Activated T-cell treated with anti-CD3 and anti-CD28 coated beads, Interleukin-2, amount 50 U/mL, for 48 hours (primary cell): ENCODE measurements at places on chromosomes 13 and 19.

- no peak for DNase-seq
These were observed 1.4 kb downstream of the NKPD1 start for GRCh38 chr19:45159210-45159970.

GRCh38 chr19:28130066-28130511 lies 1082.9 kb downstream of the UQCRFS1 start:
- no peak for DNase-seq

- no peak for DNase-seq
These were observed 24.1 kb upstream of the CASP14 start for GRCh38 chr19:15025217-15025616.

GRCh38 chr19:41575998-41576397 lies at the start of gene CEACAM21:
TSS of gene CEACAM21 (plus strand) at chr19:41576166. CDS start at chr19:41576275, 109 bp downstream.
- peak; percentile 58 for DNase-seq

GRCh38 chr19:47730521-47730889 lies 14.8 kb upstream of the NOP53 start:
- DNase-seq: no peak

GRCh38 chr19:3618144-3618810 lies 8.3 kb downstream of the CACTIN start:
- DNase-seq: peak; percentile 78

- DNase-seq: peak; percentile 3
These were observed at the start of gene SPACA6 for GRCh38 chr19:51693260-51693659. TSS of gene SPACA6 (plus strand) at chr19:51693330. CDS start at chr19:51693527, 197 bp downstream.

- DNase-seq: no peak
These were observed 54.1 kb downstream of the ABCC4 start for GRCh38 chr13:95247171-95247570.

DNA sequence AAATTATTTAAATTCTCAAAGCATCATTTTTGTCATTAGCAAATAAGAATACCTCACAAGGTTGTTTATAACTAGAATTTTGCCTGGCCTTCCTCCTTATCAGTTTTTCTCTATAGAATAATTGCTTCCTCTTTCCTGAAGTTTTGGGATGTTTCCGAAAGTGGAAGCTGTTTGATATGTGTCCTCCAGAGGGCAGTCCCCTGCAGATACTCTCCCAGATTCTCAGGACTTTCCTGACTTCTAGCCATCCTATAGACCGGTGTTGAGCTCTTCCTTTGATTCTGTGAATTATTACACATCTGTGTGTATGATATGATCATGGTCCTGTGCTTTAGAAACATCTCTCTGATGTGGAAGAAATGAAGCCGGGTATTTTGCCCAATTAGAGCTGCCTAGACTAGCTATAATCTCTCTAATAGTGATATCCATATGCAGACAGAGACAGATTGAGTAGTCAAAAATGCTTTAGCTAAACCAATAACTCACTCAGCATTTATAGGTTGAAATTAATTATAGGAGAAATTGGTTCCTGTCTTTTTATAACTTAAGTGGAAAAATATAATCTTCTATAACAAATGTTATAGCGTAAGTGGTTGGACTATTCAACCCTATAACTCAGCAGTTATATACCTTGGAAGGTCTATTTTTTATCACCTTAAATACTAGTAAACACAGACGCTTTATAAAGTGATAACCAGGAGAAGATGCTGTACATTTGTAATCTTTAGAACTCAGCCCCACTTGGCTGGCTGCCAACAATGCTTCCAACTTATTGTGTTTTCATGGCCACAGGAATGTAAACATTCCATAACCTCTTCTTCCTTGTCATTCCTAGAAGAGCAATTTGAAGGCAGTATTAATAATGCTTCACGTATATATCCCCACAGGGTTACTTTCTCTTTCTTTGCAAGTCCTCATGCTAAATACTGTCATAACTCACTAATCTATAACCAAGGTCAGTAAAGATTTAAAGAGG lies 201.0 kb upstream of the RXFP2 start:
- DNase-seq: no peak

DNA sequence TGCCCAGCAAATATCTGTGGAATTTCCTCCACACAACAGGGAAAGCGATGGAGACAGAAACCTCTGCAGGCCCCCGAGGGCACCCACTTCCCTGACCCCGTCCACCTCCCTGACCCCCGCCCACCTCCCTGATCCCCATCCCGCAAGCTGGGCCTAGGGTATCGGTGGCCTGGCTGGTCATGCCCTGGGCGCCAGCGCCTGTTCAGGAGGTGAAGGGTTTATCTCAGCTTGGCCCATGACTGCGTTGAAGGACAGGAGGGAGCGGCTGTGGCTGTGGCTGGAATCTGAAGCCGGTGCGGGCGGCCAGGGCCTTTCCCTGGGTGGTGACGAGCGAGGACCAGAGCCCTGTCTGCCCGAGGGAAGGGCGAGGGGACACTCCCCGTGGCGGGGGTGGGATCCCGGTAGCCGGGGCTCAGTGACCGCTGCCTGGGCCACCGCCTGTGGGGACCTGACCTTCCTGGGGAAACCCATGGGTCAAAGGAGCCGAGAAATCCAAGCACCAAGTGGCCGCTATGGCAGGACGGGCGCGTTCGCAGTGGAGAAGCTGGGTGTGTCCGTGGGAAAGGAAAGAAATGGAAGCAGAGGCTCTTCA lies 20.7 kb downstream of the GAS6 start:
- no peak for DNase-seq

DNA sequence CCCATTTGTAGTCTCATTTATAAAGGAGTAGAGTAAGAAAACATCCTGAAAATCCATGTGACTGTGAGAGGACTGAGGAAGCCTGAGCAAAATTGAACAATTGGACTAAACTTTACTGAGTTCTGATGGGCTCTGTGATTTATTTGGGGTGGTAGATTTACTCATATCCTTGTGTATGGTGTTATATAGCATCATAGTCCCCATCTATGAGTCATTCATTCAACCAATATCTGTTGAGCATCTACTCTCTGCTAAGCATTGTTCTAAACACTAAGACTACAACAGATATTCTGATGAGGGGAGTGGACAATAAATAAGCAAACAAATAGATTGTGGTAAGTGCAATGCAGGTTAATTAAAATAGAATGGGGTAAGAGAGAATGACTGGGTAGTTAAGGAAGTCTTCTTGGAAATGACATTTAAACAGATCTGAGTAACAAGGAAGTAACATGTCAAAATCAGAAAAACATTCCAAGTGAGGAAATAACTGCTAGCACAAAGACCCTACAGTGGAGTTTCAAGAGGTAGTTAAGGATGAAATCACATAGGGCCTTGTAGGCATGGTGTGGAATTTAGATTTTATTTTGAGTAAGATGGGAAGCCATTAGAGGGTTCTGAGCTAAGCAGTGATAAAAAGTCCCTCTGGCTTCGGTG lies 36.3 kb upstream of the MLNR start:
- DNase-seq: no peak

GRCh38 chr13:31850041-31850555 lies 110.8 kb downstream of the RXFP2 start:
- no peak for DNase-seq

- no peak for DNase-seq
These were observed 47.1 kb upstream of the ZMYM5 start for GRCh38 chr13:19910336-19911072.

GRCh38 chr13:33536601-33537000 lies 251.0 kb upstream of the STARD13 start:
- DNase-seq: no peak

GRCh38 chr19:572743-573518 lies 535 bp downstream of the BSG start:
- DNase-seq: peak; percentile 43

GRCh38 chr19:42281146-42281826 lies 12.2 kb downstream of the CIC start:
- DNase-seq: peak; percentile 57

- DNase-seq: no peak
These were observed 127.7 kb downstream of the COL4A1 start for GRCh38 chr13:110179116-110179856.

- no peak for DNase-seq
These were observed 79.4 kb downstream of the MBNL2 start for GRCh38 chr13:97301382-97302095.

GRCh38 chr13:110126391-110126961 lies 180.5 kb downstream of the COL4A1 start:
- DNase-seq: no peak

GRCh38 chr19:15640294-15640903 lies at the start of gene CYP4F3:
TSS of gene CYP4F3 (plus strand) at chr19:15640897. CDS start at chr19:15641416, 519 bp downstream.
- DNase-seq: no peak

DNA sequence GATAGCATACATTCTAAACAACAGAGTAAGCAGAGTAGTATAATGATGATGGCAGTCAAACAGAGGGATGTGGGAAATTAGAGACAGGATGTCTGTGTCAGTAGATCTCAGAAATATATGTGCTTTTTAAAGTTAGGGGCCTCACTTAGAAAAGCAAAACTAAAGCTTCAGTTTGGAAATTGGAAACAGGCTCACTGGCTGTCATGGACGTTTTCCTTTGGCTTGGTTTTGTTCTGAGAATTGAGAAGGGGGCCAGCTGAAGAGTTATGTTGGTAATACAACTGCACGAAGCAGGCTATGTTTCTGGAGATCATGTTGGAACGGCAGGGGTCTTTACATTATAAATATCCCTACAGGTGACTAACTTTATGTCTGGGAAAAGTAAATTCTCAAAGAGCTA lies 261.3 kb downstream of the LMO7 start:
- no peak for DNase-seq

DNA sequence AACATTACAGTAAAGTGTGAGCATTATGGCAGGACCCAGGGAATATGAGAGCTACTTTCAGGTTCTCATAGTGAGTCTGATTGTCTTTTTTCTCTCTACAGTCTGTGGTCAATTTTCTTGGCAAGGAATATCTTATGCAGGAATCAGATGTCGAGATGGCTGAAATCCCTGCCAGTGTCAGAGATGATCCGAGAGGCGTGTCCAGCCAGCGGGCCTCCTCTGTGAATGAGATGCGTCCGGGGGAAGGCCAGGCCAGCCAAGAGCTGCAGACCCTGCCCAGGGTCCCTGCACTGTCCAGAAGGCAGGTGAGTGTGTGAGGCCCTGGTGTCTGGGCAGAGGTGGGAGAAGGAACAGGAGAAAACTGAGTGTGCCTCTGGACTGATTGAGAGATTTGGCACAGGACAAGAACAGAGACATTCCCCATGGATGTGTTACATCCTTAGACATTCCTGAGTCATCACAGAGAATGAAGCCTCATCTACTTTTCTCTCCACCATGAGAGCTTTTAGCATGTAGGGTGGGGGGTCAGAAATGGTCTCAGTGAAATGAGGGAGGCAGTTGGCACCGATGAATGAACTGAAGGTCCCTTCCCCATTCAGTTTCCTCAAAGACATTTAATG lies 27.3 kb upstream of the EDDM13 start:
- DNase-seq: no peak

- no peak for DNase-seq
These were observed 51.9 kb upstream of the UQCRFS1 start for GRCh38 chr19:29264897-29265296.

- DNase-seq: no peak
These were observed 27.2 kb downstream of the BLOC1S3 start for GRCh38 chr19:45205810-45206209.

GRCh38 chr13:24011266-24011665 lies 114.0 kb upstream of the C1QTNF9B start:
- no peak for DNase-seq

DNA sequence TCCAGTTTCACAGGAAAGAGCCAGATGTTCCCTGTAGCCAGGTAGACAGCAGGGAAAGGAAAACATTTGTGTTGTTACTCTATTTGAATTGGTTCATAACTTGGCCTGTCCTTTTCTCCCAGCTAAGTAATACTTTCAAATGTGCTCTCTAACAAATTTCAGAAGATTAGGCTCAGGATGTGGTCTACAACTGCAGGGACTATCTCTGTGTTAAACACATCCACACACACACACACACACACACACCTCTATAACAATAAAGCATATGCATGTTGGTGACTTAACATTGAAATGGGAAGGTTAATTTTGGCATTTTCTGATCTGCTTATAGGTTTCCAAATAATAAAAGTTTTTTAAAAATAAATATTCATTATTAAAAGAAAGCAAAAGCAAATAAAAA lies 316.0 kb upstream of the ARGLU1 start:
- DNase-seq: no peak

GRCh38 chr13:46861959-46862358 lies 34.9 kb downstream of the HTR2A start:
- no peak for DNase-seq

DNA sequence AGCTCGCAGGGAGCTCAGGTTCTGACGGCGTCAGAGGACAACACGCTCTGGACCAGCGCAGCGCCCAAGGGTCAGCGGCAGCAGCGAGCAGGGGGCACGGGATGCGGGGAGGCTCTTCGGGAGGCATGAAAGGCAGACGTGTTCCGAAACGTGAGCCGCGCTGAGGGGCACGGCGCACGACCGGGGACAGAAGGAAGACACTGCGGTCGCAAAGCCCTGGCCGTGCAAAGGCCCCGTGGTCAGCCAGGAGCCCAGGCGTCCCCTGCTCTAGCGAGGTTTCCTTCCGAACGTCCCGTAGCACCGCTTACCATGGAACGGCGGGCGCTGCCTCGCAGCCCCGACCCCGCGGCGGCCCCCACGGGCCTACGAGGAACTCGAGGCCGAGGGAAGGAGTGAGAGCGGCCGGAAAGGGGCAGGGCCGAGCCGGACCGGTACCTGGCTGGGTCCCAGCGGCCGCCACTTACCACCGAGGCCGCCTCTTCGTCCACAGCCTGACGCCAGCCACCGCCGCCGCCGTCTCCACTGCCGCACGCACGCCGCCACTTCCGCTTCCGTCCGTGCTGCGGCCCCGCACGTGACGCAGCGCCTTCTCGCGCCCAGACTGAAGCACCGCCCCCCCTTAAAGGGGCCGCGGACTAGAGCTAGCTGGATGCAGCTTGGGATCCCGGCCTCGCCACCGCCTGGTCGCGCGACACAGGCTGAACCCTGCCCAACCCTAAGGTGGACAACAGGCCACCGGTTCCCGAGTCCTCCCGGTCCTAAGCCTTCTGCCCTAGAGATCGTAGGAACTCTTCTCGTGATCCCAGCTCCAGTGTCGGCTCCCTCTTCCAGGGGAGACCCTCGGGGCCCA lies 9.4 kb downstream of the ABHD17A start:
- DNase-seq: peak; percentile 90

DNA sequence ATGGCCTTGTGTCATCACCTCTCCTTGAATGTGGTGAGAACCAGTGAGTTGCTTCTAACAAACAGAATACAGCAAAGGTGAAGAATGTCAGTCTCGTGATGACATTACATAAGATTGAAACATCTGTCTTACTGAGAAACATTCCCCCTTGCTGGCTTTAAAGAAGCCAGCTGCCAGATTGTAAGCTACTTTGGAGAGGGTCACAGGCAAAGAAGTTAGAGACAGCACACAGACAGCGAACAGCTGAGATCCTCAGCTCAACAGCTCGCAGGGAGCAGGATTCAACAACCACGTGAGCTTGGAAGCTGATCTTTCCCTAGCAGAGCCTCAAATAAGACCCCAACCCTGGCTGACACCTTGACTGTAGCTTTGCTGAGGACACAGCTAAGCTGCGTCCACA lies 367.9 kb downstream of the LIG4 start:
- no peak for DNase-seq
